ENCODE measurements at places on chromosomes 2 and 18.

DNA sequence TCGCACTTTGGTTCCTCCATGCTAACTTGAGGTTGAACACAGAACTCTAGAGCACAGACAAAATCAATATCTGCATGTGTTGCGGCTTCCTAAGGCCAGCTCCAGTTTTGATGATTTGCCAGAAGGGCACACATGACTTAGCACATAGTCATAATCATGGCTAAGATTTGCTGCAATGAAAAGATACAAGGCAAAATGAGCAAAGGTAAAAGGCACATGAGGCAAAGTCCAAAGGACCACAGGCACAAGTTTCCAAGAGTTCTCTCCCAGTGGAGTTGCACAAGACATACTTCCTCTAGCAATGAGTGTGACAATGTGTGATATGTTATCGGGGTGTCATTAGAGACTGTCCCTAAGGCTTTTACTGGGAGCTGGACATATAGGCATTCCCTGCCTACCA is 24.2 kb upstream of the CXXC1 start:
- DNase-seq: no peak

DNA sequence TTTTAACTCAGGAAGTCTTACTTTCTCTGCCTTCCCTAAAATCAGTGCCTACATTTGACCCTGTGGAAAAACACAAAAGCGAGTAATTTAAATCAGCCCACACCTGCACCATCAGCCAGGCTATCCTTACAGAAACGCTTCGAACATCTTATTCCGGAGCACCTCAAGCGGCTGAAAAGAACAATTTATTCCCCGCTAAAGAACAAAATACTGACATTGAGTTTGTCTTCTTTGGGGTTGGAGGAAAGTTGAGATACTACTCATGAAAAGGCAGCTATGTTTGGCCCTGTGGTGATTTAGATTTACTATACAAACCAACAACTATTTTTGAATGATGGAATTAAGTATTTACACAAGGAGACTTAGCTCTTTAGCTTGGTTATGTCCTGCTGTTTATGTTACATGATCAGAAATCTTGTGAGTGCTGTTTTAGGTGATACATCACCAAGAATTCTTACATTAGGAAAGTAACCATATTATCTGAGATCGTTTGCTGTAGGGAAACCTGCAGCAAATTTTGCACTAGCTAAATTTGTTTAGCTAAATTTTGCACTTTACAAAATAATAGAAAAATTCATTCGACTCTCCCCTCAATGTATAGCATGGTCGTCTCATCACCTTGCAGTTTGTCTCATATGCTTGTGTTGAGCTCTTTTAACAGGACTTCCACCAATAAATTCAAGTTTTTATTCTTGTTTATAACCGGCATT is 158.8 kb upstream of the SIX2 start:
- DNase-seq: no peak

DNA sequence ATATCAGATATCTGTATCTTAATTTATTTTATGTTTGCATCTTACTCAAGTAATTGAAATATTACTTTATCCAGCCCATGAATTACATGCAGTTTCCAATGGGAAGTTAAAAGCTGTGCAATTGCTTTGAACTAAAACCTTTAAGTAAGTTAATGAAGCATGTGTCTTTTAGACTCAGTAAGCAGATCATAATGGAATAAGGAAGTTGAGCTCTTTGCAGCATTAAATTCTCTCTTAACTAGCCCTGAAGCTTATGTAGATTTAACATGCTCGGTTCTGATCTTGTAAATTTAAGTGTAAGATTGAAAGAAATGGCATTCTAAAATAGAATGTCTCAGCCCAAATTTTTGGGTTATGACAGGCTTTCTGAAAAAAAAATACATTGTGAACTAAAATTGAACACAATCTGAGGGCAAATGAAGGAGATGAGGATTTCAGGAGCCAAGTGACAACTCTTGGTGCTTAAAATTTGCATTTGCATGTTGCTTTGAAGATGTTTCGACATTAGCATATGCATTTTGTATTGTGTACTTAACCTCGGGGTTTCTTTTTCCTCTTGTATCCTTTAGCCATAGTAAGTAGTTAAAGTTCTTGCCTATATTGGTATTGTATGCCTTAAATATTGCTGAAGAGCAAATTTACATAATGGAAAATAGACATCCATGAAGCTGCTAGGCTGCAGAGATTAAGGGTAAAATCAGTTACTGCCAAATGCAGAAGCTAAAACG is 297.8 kb upstream of the KCNJ3 start:
- no peak for DNase-seq

GRCh38 chr2:186346216-186346615 is 139.8 kb upstream of the ZC3H15 start:
- no peak for DNase-seq

GRCh38 chr2:10498525-10499274 is 50.6 kb upstream of the ODC1 start:
- DNase-seq: no peak

DNA sequence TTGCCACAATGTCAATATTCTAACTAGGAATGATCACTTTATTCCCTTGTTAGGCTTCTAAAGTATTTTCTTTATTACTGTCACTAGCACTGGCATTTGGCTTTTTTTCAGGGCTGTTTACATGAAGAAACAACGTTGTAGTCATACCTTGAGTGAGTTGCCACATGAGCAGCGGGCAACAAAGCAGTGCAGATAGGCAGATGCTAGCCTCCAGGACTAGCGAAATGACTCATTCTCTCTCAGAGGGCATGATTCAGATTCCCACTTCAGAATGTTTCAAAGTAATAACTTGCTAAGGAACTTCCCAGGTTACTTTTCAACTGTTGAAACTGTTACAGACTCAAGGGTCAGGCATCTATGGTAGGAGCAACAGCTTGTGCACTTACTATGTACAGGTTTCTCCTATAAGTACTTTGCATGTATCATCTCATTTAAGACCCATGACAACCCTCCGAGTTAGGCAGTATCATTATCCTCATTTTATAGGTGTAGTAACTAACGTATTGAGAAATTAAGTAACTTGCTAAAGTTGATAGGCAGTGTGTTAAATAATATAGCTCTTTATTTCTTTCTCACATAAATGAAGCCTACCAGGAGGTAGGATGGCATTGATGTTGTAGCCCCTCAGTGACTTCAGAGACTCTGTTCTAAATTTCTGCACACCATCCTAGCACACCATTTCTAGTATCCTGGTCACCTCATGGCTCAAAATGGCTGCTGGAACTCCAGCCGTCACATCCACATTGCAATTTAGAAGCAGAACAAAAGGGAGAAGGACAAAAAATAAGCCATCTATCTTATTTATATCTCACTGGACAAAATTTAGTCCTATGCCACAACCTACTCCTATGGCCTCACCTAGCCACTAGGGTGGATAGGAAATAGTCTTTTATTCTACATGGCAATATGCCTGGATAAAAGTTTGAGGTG is 83.3 kb downstream of the ICOS start:
- DNase-seq: peak; percentile 51

DNA sequence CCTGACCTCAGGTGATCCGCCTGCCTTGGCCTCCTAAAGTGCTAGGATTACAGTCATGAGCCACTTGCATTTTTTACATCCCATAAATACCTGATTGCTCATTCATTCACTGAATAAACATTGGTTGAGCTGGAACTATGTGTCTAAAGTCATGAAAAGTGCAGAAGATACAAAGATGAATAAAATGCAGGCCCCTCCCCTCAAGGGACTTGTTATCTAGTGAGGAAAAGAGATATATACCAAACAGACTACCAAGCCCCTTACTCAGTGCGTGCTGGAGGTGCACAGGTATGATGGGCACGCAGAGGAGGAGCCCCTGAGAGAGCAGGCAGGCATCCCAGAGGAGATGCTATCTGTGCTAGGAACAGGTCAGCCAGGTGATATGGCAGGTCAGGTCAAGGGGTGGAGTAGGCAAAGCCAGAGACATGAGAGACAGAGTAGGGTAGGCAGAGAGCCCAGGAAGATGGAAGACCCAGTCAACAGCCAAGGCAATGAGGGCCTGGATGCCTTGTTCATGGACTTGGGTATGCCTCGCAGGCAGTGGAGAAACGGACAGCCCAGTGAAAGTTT is 7.7 kb downstream of the FHL2 start:
- no peak for DNase-seq

GRCh38 chr2:173607606-173608311 is 253.1 kb downstream of the CDCA7 start:
- no peak for DNase-seq

- no peak for DNase-seq
Measured at GRCh38 chr2:17416884-17417391, 101.3 kb downstream of the RAD51AP2 start.

DNA sequence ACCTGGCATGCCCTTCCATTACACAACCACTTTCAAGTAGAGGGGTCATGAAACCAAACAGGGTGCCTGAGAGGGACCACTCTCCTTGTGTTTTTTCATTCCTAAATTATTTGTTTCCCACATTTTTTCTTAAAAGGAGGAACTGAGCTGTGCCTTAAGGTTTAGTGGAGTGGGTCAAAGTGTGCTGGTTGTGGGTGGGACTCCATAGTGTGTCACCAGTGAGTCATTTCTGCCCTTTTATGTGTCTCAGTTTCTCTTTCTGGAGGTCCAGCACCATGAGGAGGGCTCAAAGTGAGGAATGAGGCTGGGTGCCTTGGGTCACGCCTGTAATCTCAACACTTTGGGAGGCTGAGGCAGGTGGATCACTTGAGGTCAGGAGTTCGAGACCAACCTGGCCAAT is 37.8 kb downstream of the COMMD1 start:
- DNase-seq: no peak

DNA sequence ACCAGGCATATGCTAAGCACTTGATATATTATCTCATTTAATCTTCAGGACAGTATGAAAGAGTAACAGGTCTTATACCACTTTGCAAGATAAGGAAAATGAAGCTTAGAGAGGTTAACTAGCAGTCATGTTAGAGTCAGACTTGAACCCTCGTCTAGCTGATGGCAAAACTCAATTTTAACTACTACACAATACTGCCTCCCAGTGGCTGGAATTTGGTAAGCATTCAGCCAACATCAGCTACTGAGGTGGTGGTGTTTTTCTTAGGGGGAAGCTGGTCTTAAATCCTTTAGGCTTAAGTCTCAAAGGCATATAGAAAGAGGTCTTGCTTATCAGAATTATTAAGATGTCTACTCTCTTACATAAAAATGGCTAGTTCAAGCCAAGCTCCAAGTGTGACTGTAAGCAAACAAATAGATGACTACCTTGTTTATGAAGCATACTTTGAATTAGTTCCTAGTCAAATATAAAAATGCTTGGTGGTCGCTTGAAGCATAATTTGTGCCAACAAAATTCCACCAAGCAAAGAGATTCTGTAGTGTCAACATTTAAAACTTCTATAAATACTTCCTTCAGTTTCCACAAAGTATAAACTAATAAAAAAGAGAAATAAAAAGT is 325.4 kb upstream of the FIGN start:
- DNase-seq: no peak

DNA sequence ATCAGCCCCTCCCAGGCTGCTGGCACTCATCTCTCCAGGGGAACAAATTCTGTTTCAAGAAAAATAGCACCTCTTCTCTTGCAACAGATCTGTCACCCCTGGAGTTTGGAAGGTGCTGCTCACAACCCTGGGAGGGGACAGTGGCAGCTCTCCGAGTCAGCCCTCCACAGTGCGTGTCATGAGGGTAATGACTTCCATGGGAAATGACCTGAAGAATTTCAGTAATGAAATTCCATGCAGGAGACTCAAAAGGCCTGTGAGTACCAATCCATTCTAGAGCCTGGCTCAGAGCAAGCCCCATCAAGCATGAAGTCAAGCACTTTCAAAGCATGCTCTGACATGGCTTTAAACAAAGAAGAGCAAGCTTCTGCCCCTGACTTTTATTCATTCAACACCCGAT is 276.3 kb upstream of the PARD3B start:
- DNase-seq: no peak

GRCh38 chr2:195763866-195764265 is 106.8 kb downstream of the SLC39A10 start:
- no peak for DNase-seq

GRCh38 chr18:26227051-26227670 is 916 bp downstream of the TAF4B start:
- DNase-seq: no peak

- no peak for DNase-seq
Measured at GRCh38 chr2:128347701-128348539, 29.3 kb upstream of the HS6ST1 start.

- no peak for DNase-seq
Measured at GRCh38 chr2:46549166-46549844, 69.9 kb downstream of the TMEM247 start.

GRCh38 chr2:217722883-217723472 is 279.8 kb downstream of the TNS1 start:
- no peak for DNase-seq

- DNase-seq: peak; percentile 45
Measured at GRCh38 chr2:231925303-231926179, 655 bp downstream of the NPPC start.

- no peak for DNase-seq
Measured at GRCh38 chr2:237747189-237747588, 51.4 kb upstream of the RBM44 start.

GRCh38 chr2:239178484-239178883 is 222.3 kb downstream of the HDAC4 start:
- no peak for DNase-seq

GRCh38 chr18:10299643-10300042 is 154.8 kb upstream of the APCDD1 start:
- DNase-seq: no peak

DNA sequence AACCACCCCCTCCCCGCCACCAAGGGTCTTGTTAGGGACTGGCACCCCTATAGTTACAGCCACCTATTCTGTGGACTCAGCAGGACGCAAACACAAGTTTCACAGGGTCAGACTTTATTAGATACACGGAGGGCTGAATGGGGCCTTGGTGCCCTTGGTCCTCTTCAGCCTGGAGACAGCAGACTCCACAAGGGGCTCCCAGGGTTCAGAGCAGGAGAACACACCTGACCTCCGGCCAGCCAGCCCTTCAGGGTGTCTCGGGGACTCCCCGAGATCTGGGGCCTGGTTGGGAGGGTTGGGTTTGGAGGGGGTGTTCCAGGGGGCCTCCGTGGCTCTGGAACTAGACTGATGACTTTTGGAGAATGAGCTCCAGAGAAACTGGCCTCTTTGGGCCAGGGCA is 2.3 kb upstream of the PREB start:
- no peak for DNase-seq

DNA sequence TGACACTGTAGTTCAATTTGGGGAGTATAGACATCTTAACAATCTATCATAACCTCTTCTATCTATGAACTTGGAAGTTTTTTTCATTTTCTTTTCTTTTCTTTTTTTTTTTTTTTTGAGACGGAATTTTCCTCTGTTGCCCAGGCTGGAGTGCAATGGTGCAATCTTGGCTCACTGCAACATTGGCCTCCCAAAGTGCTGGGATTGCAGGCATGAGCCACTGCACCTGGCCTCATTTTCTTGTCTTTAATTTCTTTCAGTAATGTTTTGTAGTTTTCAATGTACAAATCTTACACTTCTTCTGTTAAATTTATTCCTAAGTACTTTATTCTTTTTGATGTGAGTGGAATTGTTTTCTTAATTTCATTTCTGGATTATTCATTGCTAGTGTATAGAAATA is 14.6 kb downstream of the ASAP2 start:
- DNase-seq: no peak

DNA sequence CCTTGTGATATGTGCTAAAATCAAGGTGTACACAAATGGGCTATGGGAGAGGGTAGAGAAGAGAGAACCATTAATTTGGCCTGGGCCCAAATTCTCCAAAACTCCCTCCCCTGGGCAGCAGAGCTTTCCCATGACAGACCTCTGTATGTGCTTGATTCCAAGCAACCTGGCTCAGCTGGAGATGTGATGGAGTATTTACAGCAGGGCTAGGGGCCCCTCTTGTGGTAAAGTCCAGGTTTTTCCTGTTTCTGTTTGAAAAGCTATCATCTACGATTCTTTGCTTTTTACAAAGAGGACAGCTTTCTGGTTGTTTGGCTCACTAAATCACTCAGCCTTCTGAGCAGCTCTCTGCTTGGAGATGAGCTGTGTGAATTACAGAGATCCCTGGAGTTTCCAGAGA is 40.3 kb downstream of the KCNS3 start:
- no peak for DNase-seq
